ENCODE measurements at places on chromosomes 1 and 21.

- DNase-seq: no peak
These were observed 72.4 kb downstream of the ITPKB start for GRCh38 chr1:226666692-226667091.

- DNase-seq: no peak
These were observed 176.8 kb upstream of the USP25 start for GRCh38 chr21:15552914-15553494.

DNA sequence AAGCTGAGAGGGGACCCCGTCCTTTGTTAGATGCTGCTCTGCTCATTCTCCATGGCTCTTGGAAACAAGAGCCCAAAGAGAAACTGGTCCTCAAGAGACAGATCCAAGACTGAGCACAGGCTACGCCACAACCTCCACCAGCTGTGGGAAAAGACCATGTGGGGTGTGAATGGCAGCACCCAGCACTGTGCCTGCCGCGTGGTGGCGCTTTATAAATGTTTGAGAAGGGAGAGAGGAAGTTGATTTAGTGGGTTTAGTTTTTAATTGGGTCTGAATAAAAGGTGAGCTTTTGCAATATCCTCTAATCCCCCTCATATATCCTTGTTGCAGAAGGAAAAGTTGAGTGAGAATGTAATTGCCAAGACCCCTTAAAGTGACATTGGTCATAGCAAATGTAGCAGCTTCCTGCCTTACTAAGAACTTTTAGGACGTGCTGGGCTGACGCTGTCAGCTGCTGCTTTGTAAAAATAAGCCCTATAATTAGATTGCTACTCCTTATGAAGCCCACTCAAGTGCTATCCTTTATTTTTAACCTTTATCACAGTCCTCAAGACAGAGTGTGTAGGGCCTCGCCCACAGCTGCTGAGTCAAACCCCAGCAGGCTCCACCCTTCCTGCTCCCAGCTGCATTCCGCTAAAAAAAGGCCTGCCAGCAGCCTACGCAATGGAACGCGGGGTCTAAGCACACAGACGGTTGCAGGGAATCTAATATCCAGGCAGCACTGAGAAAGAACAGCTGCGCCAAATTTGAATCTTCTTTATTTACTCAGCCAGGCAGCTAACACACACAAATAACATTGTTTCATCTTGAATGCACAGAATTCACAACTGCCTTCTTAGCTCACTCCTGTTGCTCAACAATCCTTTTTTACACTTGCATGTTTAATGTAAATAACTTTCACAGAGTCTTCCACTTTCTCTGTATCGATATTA is 47.4 kb upstream of the PRDX6 start:
- DNase-seq: peak; percentile 85

- no peak for DNase-seq
These were observed 41.5 kb upstream of the NEXN start for GRCh38 chr1:77846966-77847365.

GRCh38 chr1:199512037-199512710 is 515.3 kb upstream of the NR5A2 start:
- no peak for DNase-seq
